ENCODE measurements at places on chromosomes 16 and 17.
A peak's percentile ranks its signal among the peaks of the same experiment; 100 is the strongest.

- DNase-seq: no peak
Observed at GRCh38 chr16:35735403-35736251, 2276.2 kb downstream of the TP53TG3F start.

DNA sequence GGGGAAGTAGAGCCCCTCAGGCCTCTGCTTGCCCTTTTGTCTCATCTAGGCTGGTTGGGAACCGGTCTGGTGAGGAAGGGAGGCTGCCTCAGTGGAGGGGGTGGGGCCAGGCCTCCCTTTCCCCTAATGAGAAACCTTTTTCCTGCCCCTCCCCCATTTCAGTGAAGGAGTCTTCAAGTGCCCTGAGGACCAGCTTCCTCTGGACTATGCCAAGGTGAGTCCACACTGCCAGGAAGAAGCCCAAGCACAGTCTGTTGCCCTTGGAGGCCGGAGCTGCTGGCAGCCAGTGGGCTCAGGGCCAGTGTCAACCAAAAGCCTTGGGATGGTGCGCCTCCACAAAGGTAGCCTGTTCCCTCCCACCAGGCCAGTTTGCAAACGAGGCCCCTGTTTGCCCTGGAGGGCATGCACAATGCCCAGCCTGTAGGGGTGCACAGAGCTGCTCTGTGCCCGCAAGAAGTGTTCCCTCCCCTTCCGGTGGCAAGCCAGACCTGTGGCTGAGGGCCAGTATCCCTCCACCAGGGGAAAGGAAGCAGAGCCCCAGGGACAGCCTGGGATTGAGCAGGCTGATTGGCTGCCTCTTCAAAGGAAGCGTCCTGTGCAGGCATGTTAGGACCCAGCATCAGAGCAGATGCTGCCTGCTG, 3.4 kb downstream of the TRAF4 start:
- DNase-seq: no peak

- peak; percentile 68 for DNase-seq
Observed at GRCh38 chr17:35947156-35947585, 3.7 kb upstream of the LYZL6 start.

DNA sequence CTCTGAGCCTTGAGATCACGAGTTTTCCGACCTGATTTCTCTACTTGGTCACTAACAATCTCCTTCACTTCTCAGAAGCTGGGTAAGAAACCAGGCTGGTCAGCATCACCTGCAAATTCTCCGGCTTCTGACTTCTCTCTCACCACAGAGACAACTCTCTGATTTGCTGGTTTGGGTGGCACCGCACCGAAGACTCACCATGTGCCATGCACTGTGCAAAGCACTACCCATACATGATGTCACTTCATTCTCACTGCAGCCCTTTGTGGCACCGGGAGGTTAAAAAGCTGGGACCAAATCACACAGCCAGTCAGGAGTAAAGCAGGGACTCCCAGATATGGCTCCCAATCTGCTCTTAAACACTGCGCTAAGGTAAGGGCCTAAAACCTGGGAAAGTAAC, 647 bp downstream of the VAC14 start:
- no peak for DNase-seq

DNA sequence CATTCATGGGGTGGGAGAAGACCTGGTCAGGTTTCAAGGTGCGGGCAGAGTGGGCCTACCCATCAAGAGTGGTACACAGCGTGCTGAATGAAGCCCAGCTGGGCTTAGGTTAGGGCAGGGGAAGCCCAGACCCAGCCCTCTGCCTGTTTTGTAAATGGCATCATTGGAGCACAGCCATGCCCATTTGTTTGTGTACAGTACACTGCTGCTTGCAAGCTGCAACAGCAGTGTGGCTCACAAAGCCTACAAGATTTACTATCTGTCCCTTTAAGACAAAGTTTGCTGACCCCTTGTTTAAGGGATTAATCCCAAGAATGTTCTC, 230.1 kb upstream of the TNRC6C start:
- no peak for DNase-seq

GRCh38 chr16:54577651-54578128, 291.1 kb upstream of the IRX3 start:
- no peak for DNase-seq

DNA sequence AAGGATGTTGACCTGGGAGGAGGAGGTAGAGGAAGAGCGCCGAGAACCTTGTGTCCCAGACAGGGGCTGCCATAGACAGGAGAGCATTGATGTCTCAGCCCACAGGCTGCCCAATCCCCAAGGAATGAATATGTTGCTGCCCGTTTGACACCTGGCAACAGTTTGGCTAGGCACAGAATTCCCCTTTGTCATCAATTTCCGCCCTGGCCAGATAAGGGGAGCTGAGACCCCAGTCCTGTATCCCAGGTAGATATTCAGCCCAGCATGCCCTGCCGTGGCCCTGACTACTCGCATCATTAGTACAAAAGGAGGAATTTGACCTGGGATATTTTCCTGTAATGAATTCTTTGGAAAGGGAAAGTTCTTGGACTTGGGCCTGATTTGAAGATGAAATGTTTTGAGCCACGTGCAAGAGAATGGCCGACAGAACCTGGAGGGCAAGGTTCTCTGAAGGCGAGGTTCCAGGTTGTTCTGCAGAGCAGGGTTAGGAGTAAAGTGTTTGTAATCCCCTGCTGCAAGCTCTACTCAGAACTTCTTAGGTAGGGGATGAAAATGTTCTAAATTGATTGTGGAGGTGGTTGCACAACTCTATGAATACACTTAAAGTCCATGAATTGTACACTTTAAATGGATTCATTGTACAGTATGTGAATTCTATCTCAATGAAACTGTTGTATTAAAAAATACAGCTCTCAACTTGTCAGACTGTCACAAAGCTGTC, 108.8 kb downstream of the SOCS1 start:
- DNase-seq: no peak

- no peak for DNase-seq
Observed at GRCh38 chr16:84813141-84813934, 6.4 kb upstream of the CRISPLD2 start.

- DNase-seq: no peak
Observed at GRCh38 chr16:82660075-82660645, 33.4 kb downstream of the CDH13 start.

- DNase-seq: no peak
Observed at GRCh38 chr17:75181608-75182318, 996 bp downstream of the SUMO2 start.

DNA sequence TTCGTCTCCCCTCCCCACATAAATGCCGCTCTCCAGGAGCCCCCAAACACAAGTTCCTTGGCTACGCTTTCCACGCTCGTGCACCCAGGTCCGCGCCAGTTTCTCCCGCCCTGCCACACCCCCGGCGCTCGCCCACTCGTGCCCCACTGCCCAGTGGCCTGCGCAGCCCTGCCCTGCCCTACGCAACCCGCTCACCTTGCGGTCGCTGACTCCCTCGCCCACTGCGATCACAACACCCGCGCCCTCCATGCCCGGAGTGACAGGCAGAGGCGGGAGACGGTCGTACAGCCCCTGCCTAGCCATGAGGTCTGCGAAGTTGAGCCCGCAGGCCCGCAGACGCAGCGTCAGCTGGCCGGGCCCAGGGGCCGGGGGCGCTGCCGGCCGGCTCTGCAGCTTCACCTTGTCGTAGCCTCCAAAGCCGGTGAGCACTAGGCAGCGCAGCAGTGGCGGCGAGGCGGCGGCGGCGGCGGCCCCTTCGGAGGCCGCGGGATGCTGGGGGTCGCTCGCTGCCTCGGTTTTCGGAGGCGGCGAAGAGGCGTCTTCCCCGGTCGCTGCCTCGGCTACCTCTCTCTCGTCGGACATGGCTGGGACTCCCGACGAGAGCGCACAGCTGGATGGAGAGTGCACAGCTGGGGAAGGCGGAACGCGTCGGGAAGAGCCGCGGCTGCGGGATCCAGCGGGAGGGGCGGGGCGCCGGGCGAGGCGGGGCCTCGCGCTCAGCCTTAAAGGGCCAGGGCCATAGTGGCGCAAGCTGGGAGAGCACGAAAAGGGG, at the start of gene VAT1:
TSS of gene VAT1 (minus strand) at position 645 of the 772 bp plus-strand sequence. CDS start at position 582, 63 bp downstream.
- peak; percentile 83 for DNase-seq

DNA sequence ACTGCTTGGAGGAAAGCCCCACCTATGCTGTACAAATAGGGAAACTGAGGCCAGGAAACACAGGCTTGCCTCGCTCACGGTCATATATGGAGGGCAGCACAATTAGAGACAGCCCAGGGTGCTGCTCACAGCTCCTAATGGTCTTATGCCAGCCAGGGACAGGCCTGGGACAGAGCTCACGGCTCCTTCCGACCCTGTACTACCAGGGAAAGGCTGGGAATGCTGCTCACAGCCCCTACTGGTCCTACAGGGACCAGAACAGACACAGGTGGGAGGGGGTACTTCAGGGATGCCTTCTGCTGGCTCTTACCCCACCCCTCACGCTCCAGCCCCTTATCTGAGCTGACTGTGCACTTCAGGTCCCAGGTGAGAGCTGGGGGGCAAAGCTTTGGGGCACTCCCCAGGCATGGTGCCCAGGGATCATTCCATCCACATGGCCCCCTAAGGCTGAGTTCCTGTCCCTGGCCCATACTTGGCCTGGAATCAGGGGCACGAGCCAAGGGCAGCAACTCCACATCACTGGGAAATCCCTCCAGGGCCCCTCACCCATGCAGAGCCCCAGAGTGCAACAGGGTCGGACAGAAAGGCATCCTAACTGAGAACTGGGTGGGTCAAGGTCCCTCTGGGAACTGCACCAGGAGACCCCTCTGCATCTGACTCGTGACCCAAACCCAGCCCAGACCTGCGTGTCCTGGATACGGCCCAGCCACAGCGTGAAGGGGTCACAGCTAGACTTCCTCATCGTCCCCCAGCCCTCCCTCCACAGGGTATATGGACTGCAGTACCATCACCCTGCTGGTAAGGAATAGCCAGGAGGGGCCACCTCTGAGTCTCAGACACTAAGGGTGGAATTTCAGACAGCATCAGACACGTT, 5.9 kb downstream of the RHBDF1 start:
- no peak for DNase-seq

DNA sequence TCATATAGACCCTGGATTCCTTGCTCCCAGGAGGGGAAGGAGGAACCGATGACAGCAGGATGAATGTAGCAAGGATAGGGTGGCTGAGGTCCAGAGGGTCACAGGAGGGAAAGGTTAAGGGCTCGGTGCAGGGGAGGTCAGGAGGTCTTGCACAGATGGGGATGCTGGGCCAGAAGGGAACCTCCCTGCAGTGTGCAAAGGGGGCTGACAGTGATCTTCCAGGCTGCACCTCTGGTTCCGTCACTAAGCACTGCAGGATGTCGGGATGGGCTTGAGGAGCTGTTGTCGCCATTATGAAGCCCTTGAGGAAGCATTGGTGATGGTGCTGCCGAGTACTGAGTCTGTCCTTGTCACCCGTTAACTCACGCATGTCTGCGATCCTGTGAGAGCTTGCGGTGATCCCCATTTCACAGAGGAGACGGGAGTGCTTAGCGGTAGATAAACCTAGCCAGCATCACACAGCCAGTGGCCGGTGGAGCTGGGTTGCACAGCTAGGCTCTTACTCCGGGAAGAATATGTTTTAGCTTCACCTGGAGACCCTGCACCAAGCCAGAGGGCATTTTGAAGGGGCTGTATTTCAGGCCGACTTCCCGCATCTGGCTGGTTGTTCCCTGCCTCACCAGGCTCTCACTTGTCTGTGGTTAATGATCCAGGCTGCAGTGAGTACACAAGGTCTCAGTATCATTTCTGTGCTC, 120.4 kb downstream of the SNX29 start:
- no peak for DNase-seq

DNA sequence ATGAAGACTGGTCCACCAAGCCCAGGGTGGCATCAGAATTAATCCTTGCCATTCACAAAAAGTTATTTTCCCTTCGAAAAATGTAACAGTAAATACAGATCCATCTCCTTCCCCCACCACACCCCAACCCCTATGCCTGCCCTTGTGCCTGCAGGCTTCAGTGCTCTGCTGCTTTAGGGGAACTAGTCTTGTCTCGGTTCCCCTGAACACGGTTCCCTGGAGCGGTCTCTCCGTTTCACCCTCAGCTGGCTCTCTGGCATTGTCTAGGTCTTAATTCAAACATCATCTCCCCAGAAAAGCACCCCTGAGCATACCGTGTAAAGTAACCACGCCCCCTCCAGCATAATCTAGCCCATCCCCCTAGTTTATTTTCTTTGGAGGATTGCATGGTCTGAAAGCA, 25.8 kb downstream of the EMP2 start:
- DNase-seq: no peak

- no peak for DNase-seq
Observed at GRCh38 chr16:85935974-85936760, 37.2 kb downstream of the IRF8 start.

DNA sequence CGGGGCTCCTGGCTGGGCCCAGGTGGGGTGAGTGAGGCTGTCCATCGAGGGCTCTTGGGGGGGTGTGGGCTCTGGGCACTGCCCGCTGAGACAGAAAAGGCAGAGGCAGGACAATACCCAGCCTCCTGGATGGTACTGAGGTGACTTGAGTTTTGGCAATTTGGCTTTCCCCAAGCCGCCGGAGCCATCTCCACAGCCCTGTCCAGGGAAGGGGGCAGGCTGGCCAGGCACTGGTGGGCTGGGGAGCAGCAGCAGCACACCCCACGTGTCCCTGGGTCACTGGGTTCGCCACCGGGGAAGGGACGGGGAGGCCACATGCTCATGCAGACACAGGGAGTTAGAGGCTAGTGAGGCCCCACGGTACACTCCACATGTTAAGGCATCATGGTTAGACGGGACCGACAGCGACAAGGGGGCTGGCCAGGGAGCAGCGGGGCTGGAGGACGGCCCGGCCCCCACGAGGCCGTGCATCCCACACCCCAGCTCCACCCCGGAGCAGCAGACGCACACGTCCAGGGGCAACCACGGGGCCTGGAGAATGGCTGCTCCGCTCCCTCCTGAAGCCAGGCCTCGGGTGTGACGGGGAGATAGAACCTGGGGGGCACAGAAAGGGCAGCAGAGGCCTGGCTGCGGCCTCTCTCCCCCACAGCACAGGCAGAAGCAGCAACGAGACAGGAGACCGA, 3.0 kb downstream of the ARHGDIA start:
- no peak for DNase-seq

DNA sequence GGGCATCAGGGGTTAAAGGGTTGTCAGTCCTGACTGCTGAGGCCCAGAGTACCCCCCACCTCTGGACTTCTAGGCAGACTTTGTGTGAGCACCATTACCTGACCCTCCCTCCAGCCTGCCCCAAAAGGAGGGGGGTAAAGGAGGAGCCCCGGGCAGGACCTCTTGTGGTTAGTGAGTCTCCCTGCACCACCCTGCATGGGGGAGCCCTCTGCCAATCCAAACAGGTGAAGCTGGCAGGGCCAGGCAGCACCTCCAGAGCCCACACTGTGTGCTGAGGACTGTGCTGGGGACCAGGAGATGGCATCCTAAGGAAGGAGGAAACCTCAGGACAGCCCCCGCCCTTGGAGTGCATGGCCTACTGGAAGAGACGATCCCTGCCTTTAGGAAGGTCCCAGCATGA, 2.6 kb upstream of the KRT14 start:
- DNase-seq: no peak

DNA sequence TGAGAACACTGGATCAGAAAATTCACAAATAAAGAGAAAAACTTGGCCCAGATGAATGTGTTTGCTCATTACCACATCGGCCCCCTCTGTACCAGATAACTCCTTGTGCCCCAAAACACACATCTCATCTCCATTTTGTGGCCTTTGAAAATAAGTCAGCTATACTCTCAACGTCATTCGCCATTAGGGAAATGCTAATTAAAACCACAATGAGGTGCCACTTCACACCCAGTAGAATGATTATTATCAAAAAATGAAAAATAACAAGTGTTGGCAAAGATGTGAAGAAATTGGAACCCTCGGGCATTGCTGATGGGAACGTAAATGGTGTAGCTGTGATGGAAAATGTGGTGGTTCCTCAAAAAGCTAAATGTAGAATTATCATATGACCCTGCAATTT, 34.6 kb upstream of the AKTIP start:
- no peak for DNase-seq
